ENCODE measurements at places on chromosomes 16 and 17.

DNA sequence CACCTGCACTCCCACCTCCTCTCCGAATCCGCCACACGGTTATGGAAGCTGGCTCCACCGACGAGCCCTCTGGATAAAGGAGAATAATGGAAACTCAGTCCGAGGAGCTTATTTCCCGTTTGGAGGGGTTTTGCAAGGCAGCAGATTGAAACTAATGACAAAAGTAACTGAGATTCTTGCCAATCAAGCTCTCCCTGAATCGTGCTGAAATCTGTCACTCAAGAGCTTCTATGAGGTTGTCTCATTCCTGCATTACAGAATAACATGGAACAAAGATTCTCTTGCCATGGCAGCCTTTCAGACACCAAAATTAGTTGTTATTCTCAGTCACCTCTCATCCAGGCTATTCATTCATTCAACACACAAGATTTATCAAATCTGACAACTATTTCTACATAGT lies 405.9 kb downstream of the SOX9 start:
- DNase-seq: no peak

- DNase-seq: no peak
Measured at GRCh38 chr17:62179525-62180161, 114.6 kb upstream of the MED13 start.

- DNase-seq: no peak
Measured at GRCh38 chr17:47649972-47650524, 329 bp downstream of the KPNB1 start.

DNA sequence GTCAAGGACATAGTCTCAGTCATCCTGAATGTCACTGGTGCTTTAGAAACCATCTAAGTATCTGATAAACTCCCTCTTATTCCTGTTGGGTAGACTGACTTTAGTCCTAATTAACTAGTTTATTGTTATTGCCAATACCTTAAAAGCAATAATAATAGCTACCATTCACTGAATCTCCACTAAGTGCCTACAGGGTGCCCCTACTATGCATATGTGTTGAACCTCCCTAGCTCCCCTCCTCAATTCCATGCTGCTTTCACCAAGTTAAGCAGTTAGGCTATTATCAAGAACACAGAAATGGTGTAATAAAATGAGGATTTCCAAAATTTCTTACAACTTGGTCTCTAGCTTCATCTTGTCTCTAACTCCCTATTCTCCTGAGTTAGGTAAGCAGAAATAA lies 87.5 kb upstream of the MTMR4 start:
- DNase-seq: no peak

DNA sequence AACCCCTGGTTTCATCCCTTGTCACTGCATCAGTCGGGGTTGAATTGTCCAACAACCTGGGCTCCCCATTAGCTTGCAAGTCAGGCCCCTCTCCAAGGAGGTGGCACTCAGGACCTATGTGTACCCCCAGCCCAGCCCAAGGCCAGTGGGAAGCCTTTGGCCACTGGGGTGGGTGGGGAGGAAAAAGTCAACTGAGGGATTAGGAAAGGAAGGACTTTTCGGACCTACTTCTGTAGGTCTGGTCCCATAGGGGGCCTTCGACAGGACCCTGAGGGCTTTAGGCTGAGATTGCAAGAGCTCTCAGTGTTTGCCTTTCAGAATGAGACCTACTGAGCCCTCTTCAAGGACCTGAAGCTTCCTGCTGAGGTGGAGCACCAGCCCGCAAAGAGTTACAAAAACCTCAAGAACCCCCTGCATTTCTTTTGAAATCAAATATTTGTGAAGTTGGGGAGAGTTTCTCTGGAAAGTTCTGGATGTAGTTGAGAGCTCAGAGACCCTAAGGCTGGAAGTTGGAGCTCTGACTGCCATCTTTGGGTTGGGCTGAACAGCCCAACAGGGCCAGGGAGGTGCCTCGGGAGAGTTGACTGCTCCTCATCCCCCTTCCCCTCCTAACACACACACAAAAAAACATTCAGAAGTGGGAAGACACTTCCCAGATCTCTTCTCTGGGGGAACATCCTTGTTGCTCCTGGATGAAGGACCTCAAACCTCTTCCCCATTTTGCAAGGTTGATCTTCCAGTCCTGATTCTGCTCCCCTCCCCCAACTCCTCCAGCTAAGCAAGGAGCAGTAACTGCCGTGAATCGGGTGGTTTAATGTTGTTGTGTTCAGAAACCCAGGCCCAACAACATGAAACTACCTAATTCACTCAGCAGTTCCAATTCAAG lies 5.8 kb upstream of the HOXB9 start:
- DNase-seq: no peak

DNA sequence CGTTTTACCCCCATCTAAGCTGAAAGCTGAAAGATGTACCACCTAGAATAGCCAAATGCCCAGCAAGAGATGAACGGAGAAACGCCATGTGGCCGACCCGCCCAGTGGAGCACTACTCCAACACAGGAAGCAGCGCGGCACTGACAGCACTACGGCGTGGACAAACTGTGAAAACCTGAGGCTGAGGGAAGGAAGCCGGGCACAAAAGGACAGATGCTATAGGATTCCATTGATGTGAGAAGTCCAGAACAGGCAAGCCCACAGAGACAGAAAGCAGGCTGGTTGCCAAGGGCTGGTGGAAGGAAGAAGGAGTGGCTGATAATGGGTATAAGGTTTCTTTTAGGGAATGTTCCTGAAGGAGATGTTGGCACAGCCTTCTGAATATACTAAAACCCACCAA lies 29.4 kb upstream of the SLC38A8 start:
- DNase-seq: peak; percentile 24

Data from left ventricle myocardium superior (tissue), 1 donor.